ENCODE measurements at places on chromosomes 1 and 21. TPM values are rescaled to one million over a fixed set of nuclear protein-coding genes. Genes with fewer than 3 reads are reported as not detected.

The C1orf50 gene
- total RNA-seq, result 3.3 TPM

The CLCA4 gene
- not detected for total RNA-seq

The CLCC1 gene
- 42.8 TPM for total RNA-seq

The ROR1 gene
- 13.6 TPM for total RNA-seq

The DIPK1A gene
- total RNA-seq, result 7.6 TPM
